GM12878 (cell line): ENCODE measurements at places on chromosomes 3 and 15. TPM values are rescaled to one million over a fixed set of nuclear protein-coding genes. Genes with fewer than 3 reads are reported as not detected.
A peak's percentile ranks its signal among the peaks of the same experiment; 100 is the strongest.

DNA sequence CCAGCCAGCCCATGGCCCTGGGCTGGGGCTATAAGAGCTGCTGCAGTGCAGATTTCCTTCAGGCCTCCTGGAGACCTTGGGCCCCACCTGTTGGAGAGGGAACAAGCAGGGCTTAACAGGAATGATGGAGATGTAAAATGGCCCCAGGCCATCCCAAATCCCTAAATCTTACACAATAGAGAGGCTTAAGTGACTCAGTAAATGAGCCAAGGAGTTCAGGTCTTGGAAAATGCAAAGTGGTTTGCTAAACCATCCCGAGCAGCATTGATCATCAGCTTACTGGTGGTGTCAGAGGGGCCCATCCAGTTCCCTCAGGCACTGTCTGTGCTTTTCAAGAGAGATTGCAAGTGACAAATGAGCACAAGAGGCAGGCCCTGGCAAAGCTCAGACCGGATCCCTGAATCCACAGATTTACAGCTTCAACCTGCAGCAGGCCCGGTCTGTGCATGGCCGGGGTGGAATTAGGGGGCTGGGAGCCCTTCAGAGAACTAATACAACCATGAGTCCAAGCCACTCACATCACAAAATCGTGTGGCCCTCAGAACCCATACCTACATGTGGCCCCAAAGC lies 325.4 kb downstream of the UACA start:
- no peak overlapping the region for H3K27ac ChIP-seq
- H3K27me3 ChIP-seq: no peaks in the 10 kb centered on the region
- no peak overlapping the region for H3K4me3 ChIP-seq
- no peaks in the 10 kb centered on the region for H3K36me3 ChIP-seq
- H3K4me1 ChIP-seq: peaks cover 29% of the 10 kb centered on the region
- no peak for DNase-seq

OSBPL10 gene
- 0.09 TPM in 1 of 2 replicates, not detected in the other for polyA plus RNA-seq

DNA sequence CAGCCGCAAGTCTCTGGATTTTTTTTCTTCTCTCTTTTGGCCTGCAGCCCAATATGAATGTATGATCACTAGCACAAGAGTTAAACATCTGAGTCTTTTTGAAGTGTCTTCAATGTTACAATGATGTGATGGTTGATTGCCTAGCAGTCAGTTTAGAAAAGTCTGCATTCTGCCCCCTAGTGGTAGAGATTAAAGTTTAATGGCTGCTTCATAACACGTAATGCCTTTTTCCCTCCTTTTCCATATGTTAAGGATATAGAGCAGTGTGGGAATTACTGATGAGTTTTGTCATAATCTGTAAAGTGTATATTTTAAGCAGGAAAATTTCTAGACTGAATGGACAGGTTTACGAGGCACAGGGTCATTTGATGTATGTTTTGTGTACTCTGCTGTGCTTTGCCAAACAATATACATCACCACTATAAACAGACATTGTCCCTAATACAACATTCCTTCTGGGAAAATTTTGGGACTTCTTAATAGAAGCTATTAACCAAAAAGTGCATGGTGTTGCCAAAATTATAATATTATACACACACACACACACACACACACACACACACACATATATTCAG lies 1038.5 kb upstream of the NR2F2 start:
- no peak overlapping the region for H3K4me3 ChIP-seq
- H3K27ac ChIP-seq: no peak overlapping the region
- peaks cover 4% of the 10 kb centered on the region; the same call in 1 of the 2 replicates for H3K4me1 ChIP-seq
- no peak for DNase-seq

- no peaks in the 10 kb centered on the region for H3K36me3 ChIP-seq
- H3K4me3 ChIP-seq: peak overlapping the region; percentile 28; the same call in 1 of the 2 replicates
- H3K27ac ChIP-seq: peak overlapping the region; percentile 75
- peak; percentile 81 for DNase-seq
These were observed 44.1 kb downstream of the CPN2 start for GRCh38 chr3:194306771-194307640.

GRCh38 chr3:174620138-174620537 lies 239.0 kb upstream of the NAALADL2 start:
- DNase-seq: no peak
- H3K4me1 ChIP-seq: no peaks in the 10 kb centered on the region
- no peak overlapping the region for H3K4me3 ChIP-seq
- no peaks in the 10 kb centered on the region for H3K36me3 ChIP-seq
- no peaks in the 10 kb centered on the region for H3K27me3 ChIP-seq

GRCh38 chr15:50786871-50787270 lies 21.4 kb upstream of the SPPL2A start:
- no peak for DNase-seq
- no peaks in the 10 kb centered on the region for H3K4me1 ChIP-seq
- H3K36me3 ChIP-seq: no peaks in the 10 kb centered on the region
- no peak overlapping the region for H3K4me3 ChIP-seq

DNA sequence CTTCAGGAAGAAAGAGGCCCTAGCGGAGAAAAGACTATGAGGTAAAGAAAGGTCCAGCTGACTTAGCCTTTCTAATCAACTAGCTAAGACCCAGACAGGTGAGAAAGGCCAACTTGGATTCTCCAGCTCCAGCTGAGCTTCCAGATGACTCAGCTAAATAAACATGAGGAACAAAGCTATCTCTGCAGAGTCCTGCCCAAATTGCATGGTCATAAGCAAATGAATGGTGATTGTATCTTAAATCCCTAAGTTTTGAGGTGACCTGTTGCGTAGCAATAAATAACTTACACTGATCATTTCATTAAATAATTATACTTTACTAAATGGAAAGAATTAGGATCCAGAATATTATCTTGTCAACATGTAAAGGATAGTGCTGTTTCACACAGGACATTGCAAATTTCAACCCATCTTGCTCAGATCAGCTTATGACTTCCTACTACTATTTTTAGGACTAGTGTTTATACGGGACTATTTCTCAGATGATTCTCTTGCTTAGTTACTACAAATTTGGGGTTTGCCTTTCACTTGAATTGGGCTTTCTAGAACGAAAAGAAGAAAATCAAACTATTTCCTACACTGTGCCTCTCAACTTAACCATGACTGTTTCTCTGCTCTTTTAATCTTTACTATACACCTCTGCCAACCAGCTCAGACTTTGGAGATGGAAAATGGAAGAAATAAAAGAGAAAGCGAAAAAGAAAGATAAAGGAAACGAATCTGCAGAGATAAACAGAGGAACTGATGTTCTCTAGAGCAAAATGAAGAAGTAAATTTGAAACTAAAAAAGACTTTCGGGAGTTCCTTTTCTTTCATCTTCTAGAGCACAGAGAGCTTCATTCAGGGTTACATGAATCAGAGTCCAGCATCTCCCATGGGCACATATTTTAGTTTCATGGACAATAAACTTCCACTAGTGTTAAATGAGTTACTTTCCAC lies 6.6 kb upstream of the ADGRG7 start:
- peak overlapping the region; percentile 54 for H3K27ac ChIP-seq
- peaks cover 11% of the 10 kb centered on the region for H3K4me1 ChIP-seq
- DNase-seq: peak; percentile 35
- no peaks in the 10 kb centered on the region for H3K36me3 ChIP-seq
- peak overlapping the region; percentile 55 for H3K4me3 ChIP-seq
- no peaks in the 10 kb centered on the region for H3K27me3 ChIP-seq

DNA sequence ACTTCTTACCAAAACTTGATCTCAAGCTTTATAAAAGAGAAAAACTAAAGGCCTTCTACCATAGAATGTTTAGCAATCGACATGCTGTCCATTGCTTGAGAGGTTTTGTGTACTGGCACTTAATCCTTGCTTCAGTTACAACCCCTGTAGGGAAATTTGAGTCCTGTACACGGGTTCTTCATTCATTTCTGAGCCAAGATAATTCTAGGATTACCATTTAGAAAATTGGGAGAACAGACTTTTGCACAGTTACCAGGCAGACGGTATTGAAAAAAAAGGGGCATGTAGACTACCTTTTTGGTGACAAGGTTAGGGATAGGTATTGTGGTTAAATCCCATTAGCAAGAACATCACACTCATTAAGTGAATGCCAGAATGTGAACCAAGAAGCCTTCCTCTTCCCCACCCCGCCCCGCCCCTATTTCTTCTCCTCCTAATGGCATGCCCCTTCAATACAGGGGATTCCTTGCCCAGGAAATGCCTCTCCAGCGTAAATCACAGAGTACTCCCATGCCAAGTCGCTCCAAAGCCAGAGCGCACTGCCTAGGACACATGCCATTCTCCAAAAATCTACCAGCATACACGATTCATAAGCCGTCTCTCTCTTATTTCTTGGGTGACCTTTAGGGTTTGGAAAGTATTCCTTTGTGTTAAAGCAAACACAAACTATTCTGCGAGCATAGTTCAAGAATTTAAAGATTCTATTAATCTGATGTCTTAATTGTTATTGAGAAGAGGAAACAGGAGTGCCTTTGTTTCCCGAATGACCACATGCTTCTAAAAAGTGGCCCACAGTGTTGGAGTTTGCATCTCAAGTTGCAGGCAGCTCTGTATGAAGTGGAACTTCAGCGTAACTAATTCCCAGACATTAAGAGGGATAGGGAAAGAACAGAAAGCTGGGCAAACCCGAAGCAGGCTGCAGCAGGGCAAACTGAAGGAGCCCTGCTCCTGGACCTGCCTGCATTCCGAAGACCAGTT lies 164.0 kb upstream of the NR2F2 start:
- DNase-seq: no peak
- no peaks in the 10 kb centered on the region for H3K36me3 ChIP-seq
- no peaks in the 10 kb centered on the region for H3K27me3 ChIP-seq
- H3K27ac ChIP-seq: no peak overlapping the region
- H3K4me1 ChIP-seq: no peaks in the 10 kb centered on the region

DNA sequence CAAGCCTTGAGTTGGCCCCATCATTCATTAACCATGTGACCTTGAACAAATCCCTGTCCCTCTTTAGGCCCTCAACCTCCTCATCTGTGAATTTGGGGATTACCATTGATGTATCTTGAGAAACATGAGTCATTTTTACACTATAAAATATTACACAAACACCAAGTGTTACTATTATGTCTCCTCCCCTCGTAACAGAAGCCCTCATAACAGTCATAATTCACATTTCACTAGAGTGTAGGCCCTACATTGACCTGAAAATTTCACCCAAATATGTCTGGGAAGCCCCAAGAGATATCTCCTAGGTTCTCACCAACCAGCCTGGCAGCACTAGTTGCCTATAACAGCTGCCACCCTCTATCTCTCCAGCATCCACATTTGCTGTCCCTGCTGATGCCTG lies 15.8 kb upstream of the SLC6A1 start:
- no peaks in the 10 kb centered on the region for H3K4me1 ChIP-seq
- no peak overlapping the region for H3K27ac ChIP-seq
- DNase-seq: no peak
- H3K4me3 ChIP-seq: no peak overlapping the region
- no peaks in the 10 kb centered on the region for H3K36me3 ChIP-seq

DNA sequence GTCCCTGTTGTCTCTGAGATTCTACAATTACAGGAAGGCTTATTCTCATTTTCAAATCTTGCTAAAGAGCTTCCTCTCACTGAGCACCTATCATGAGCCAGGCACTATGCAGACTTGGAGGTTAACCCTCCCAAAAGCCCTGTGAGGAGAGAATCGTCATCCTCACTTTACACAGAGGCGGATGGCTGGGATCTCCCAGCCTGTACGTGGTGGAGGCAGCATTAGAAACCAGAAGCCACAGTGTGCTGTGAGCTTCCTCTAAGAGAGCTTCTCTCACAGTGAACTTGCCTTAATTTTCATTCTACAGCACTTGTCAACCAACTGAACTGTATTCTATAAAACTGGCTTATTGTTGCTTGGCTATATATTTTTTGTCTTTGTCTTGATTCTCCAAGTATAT lies 6.1 kb upstream of the DGKG start:
- no peak overlapping the region for H3K4me3 ChIP-seq
- no peaks in the 10 kb centered on the region for H3K36me3 ChIP-seq
- no peak overlapping the region for H3K27ac ChIP-seq
- H3K4me1 ChIP-seq: no peaks in the 10 kb centered on the region

DNA sequence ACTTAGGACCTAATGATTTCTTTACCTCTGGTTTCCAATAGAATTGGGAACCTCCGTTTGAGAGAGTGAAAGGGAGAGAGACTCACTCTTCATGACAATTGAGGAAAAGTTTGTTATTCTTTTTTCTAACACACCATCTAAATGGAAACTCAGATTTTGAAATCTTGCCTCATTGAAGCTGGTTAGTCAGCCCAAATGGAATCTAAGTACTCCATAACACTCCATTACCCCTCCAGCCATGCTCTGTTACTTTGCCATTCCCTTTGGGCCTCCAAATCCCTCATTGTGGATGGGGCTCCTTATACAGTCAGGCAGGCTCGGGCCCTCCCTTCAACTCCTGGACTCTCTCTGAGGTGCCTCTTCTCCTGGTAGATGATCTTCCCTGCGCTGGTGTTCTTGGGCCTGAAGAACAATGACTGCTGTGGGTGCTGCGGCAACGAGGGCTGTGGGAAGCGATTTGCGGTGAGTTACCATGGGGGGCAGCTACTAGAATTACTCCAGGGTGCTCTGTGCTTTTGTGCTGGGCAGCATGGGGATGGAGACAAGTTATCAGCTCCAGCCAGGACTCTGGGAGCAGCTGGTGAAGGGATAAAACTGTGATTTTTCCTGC lies 1.1 kb downstream of the TM4SF4 start:
- no peak overlapping the region for H3K4me3 ChIP-seq
- H3K36me3 ChIP-seq: no peaks in the 10 kb centered on the region
- DNase-seq: no peak
- H3K4me1 ChIP-seq: no peaks in the 10 kb centered on the region

GRCh38 chr15:84151205-84151931 lies 84.2 kb upstream of the GOLGA6L4 start:
- H3K4me3 ChIP-seq: no peak overlapping the region
- no peak overlapping the region for H3K27ac ChIP-seq
- no peaks in the 10 kb centered on the region for H3K36me3 ChIP-seq
- no peaks in the 10 kb centered on the region for H3K27me3 ChIP-seq

SPINK8 gene
- not detected in 2 replicates for polyA plus RNA-seq

GRCh38 chr15:71341811-71342550 lies 226.7 kb downstream of the THSD4 start:
- no peak for DNase-seq
- H3K27ac ChIP-seq: no peak overlapping the region
- H3K4me3 ChIP-seq: no peak overlapping the region
- no peaks in the 10 kb centered on the region for H3K36me3 ChIP-seq
- no peaks in the 10 kb centered on the region for H3K4me1 ChIP-seq

DNAH12 gene
- polyA plus RNA-seq: 0.07 TPM in 1 of 2 replicates, not detected in the other
